CD8-positive, alpha-beta T cell (primary cell): ENCODE measurements at places on chromosomes 16 and 17.

DNA sequence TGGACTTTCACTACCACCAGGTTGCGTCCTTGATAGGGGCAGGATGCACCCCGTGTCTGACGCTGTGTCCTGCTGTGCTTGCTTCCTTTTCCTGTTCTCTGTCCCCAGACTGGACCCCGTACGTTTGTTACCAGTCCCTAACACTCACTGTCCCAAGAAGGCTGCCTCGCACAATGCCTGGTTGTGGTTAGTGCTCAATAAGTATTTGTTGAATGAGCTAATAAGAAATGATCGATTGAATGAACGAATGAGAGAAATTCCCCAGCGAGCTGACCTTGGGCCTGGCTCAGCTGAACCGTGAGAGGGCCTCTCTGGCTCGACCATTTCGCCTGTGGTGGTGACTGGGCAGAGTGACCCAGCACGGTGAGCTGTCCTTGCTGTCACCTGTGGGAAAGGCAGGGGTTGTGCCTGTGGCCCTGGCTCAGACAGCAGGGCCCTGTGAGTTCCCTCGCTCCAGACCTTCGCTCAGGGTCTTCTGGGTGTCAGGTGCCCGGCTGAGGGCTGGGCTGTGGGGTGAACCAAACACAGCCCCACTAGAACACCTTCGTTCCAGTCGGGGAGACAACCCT lies 20.9 kb downstream of the CMIP start:
- no peak for DNase-seq

DNA sequence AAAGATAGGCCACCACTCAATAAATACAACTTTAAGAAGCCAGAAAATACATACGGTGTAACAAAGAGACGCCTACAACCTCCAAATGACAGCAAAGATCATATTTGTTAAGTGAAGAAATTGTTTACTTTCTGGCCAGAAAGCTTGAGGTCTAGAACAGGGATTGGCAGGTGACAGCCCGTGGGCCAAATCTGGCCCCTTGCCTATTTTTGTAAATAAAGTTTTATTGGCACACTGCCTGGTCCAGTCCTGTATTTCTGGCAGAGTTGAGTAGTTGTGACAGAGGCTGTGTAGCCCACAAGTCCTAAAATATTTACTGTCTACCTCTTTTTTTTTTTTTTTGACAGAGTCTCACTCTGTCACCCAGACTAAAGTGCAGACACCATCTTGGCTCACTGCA lies 3.4 kb upstream of the CLEC19A start:
- DNase-seq = no peak

GRCh38 chr16:71344315-71344905 lies 14.1 kb upstream of the CALB2 start:
- no peak for DNase-seq

DNA sequence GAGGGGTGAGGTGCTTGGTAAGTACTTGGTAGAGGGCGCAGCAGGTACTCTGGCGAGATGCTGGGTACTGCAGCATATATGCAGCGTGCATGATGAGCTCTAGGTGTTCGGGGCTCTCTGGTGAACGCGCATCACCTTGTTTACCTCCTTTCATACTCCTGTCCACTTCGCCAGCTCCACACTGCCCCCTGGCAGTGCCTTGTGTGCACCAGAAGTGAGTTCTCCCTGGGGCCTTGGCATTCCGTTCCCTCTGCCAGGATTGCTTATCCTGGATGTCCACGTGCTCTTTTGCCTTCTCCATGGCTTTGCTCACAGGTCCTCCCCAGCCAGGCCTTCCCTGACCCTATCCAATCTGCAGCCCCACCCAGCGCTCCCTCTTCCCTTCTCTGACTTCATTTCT lies 154.2 kb downstream of the MRM1 start:
- DNase-seq = peak; percentile 8

DNA sequence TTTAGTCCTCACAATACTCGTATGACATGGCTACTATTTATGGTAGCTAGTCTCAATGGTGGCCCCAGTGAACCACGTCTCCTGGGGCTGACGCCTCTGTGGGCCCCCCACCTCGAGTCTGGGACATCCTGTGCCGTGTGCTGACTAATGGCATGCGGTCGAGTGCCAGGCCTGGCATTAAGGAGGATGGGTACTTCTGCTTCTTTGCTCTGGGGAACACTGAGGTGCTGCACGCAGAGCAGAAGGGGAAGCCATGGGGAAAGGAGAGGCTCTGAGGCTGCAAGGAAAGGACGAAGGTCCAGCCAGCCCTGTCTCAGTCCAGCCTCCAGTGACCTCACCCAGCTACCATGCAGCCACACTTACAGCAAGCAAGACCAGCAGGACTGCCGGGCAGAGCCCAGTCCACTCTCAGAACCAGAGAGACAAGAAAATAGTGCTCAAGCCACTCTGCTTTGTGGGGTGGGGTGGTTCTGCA lies 5.7 kb upstream of the MPRIP start:
- no peak for DNase-seq

GRCh38 chr16:74652249-74652648 lies 14.4 kb downstream of the RFWD3 start:
- no peak for DNase-seq

- DNase-seq = no peak
Measured at GRCh38 chr17:49157784-49158183, 25.2 kb downstream of the B4GALNT2 start.
